Uterus (tissue), 4 donors: ENCODE measurements at places on chromosomes 12 and 14. TPM values are rescaled to one million over a fixed set of nuclear protein-coding genes. Genes with fewer than 3 reads are reported as not detected.

- no peaks in the 10 kb centered on the region for H3K27me3 ChIP-seq
- H3K27ac ChIP-seq = no peak overlapping the region
- H3K4me1 ChIP-seq = no peaks in the 10 kb centered on the region
- H3K4me3 ChIP-seq = no peak overlapping the region
- DNase-seq = peak; percentile 60
- no peaks in the 10 kb centered on the region for H3K36me3 ChIP-seq
Measured at GRCh38 chr12:49763006-49763591, 21.7 kb downstream of the TMBIM6 start.

- H3K36me3 ChIP-seq = no peaks in the 10 kb centered on the region
- no peaks in the 10 kb centered on the region for H3K27me3 ChIP-seq
- no peak overlapping the region for H3K27ac ChIP-seq
- H3K4me3 ChIP-seq = no peak overlapping the region
Measured at GRCh38 chr14:58733451-58734208, 95.9 kb downstream of the DACT1 start.

DNA sequence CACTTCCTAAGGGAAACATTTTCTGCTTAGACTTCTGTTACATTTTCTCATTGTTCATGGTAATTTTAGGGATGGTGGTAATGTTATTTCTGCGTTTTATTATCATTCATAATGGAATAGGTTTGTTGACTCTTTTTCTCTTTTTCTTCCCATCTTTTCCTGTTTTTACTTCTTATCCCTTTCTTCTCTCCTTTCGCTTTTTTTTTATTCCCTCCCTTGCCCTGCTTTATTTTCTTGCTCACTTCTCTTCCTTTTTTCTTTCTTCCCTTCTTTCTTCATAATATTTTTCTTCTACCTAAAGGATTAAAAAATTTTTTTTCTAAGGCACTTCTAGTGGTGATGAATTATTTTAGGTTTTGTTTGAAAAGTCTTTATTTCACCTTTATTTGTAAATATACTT is 45.6 kb downstream of the CNOT2 start:
- no peaks in the 10 kb centered on the region for H3K36me3 ChIP-seq
- H3K4me3 ChIP-seq = no peak overlapping the region
- no peaks in the 10 kb centered on the region for H3K27me3 ChIP-seq
- no peak for DNase-seq
- no peak overlapping the region for H3K27ac ChIP-seq

DNA sequence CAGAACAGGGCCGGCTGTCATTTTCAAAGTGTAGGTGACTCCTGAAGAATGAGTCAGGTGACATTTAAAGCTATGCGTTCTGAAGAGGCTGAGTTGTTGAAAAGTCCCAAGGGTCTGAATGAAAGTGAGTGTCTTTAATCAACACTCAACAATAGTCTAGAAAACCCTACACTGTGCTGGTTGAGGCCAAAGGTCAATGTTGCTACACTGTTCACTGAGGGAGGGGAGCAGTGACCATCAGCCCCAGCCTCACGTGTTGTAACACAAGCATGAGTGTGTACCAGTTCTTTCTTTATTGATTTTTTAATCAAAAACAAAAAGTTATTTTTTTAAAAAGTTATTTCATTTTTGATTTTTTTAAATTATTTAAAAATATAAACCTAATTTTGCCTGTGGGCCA is 418.8 kb upstream of the LRFN5 start:
- no peaks in the 10 kb centered on the region for H3K4me1 ChIP-seq
- H3K36me3 ChIP-seq = no peaks in the 10 kb centered on the region
- H3K4me3 ChIP-seq = no peak overlapping the region
- no peak overlapping the region for H3K27ac ChIP-seq

GRCh38 chr12:104863296-104863948 is 94.7 kb downstream of the SLC41A2 start:
- no peaks in the 10 kb centered on the region for H3K36me3 ChIP-seq

Gene DCN
- total RNA-seq = 2,053 TPM

GRCh38 chr12:94790825-94791224 is 140.5 kb upstream of the TMCC3 start:
- no peak overlapping the region for H3K4me3 ChIP-seq
- H3K36me3 ChIP-seq = no peaks in the 10 kb centered on the region
- H3K4me1 ChIP-seq = no peaks in the 10 kb centered on the region
- no peak for DNase-seq
- H3K27me3 ChIP-seq = no peaks in the 10 kb centered on the region

DNA sequence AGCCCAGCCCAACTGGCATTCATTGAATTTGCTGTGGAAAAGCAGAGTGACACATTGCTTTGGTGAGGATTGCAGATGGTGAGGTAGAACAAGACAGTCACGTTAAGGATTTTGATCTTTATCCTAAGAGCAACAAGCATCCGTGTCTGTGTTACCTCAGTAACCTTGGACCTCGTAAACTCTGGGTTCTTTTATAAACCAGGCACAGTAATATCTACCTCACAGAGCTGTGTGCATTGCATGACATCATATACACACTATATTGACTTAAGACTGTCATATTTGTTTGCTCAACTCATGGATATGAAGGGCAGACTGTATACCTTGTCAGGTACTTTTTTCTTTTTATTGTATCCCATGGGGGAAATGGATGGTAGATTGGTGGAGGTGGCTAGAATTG is 156.2 kb downstream of the ETV6 start:
- H3K27me3 ChIP-seq = no peaks in the 10 kb centered on the region
- H3K36me3 ChIP-seq = no peaks in the 10 kb centered on the region

DNA sequence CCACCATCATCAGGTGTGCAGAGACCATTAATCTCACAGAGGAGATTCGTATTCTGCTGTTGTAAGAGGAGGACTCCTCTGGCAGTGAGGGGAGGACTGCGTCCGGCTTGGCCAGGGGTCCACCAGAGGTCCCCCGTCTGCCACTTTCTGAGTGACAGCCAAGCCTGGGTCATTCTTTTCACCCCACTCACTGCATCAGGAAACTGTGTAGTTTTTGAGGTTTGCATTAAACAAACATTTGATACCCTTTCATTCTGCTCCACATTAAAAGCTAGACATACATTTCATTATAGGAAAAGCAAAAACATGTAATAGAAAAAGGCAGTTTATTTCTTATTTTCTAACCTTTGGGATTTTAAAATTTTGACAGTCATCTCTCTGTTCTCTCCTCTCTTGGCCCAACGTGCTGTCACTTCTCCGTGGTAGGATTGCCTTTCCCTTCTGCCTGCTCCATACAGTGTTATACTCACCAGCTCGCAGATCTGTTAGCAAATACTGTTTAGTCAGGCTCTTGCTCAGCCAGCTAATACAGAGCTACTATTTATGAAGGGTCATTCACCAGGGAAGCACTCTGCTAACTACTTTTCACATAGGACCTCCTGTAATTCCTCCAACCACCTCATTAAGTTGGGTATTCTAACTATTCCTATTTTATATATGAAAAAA is 99.3 kb downstream of the PELI2 start:
- H3K27me3 ChIP-seq = no peaks in the 10 kb centered on the region
- H3K27ac ChIP-seq = no peak overlapping the region
- H3K4me1 ChIP-seq = no peaks in the 10 kb centered on the region
- no peaks in the 10 kb centered on the region for H3K36me3 ChIP-seq
- no peak overlapping the region for H3K4me3 ChIP-seq

Gene COX8C
- not detected for total RNA-seq

Gene INHBC
- not detected for total RNA-seq

Gene KRT73
- not detected for total RNA-seq

GRCh38 chr14:69291396-69291795 is 31.4 kb downstream of the GALNT16 start:
- no peaks in the 10 kb centered on the region for H3K27me3 ChIP-seq
- no peak overlapping the region for H3K4me3 ChIP-seq
- H3K4me1 ChIP-seq = no peaks in the 10 kb centered on the region
- no peaks in the 10 kb centered on the region for H3K36me3 ChIP-seq
- no peak overlapping the region for H3K27ac ChIP-seq
